AG09309 (cell line): ENCODE measurements at places on chromosomes 4 and X.

DNA sequence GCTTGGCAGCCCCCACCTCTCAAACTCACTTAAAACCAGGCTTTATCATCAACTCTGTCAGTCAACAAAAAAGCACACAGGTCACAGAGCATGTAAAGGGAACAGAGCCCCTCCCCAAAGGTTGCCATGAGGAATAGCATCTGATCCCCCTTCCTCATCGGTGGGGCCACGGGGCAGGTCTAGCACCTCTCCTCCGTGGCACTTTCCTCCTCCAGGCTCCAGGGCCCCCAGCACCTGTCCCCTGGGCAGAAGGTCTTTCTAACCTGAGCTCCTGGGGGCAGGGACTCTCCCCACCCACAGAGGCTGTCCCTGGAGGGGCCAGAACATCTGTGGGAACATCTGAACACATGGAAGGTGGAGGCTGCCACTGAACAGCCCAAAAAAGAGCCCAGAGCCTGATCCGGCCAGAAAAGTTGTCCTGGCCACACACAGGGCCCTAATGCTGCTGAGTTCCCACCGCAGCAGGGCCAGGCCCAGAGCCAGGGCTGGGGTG lies 65.7 kb downstream of the ZFYVE28 start:
- no peak for DNase-seq

DNA sequence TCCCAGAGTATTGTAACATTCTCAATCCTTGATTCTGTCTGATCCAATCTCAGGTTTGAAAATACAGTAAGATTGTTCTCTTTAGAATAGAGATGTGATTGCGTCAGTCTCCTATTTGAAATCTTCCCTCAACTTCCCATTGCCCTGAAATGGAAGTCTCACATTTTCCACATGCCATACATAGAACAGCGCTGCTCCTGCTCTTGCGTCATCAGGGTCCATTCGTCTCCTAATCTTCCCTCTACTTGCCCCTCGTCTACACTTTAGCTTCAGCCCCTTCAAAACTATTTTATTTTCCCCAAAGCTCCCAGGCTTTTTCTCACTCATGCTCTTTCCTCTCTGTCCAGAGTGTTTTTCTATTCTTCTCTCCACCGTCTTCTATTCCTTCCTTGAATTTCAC lies 301.7 kb upstream of the MAGEB2 start:
- DNase-seq: no peak

- DNase-seq: no peak
Measured at GRCh38 chr4:2500547-2500946, 31.6 kb downstream of the RNF4 start.

DNA sequence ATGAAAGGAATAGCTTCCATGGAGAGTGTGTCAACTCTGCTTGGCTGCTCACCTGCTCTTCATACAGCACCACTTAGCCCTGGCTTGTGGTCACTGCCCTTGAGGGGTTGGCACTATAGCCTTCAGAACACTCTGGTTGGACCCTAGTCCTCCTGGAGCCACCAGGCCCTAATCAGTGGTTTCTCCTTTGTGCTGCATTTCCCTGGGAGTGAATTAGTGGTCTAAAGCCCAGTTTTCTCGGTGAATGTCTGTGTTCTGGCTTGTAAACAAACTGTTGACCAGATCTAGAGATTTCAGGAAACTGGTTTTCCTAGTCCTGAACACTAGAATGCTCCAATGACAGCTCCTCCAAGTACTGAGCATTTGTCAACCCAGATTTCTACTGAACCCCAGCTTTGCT lies 28.6 kb upstream of the TMEM154 start:
- no peak for DNase-seq

DNA sequence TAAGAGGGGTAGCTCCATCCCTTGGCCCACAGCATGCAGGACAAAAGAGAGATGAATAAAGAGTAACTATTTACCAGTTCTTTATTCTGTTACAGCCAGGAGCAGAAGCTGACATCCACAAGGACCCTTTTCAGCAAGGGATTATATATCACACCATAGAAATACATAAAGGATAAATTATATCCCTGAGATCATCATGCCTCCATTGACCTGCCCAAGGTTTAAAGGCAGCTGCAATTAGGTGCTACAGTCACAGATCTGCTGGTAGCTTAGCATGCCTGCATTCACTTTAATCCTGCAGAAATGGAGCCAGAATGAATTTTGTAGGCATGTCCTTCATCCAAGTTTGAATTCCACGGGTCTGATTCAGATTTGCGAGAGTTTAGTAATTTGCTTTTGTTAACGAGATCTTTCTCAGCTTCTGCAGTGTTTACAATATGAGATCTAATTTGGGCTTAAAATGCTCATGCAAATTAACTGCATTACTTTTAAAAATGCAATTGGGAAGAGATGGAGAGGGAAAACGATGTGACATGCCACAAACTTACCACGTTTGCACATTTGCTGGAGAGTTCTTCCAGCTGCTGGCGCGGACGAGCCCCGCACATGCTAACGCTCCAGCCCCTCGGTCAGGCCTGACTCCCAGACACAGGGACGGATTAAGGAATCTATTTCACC lies 327.0 kb upstream of the NOCT start:
- no peak for DNase-seq

- no peak for DNase-seq
Measured at GRCh38 chr4:103011378-103012025, 8.0 kb downstream of the SLC9B1 start.

GRCh38 chr4:3294401-3295241 lies 1.8 kb downstream of the RGS12 start:
- DNase-seq: no peak

GRCh38 chrX:44080083-44080482 lies 106.9 kb upstream of the NDP start:
- no peak for DNase-seq

DNA sequence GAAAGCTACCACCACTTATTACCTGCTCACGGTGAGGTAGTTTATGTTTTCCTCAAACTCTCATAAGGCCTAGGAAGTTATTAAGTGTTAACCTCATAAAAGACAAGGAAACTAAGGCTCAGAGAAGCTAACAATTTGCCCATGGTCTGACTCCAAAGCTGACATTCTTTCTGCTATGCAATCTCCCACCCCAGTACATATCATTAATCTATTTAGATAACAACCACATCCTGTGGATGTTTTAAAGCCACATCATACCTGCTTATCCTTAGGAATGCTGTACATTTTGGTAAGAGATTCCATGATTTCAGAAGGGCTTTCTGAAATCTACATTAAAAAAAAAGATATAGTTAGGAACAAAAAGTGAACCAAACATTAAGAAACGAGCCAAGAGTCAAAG lies 55.4 kb downstream of the HUWE1 start:
- DNase-seq: no peak

- no peak for DNase-seq
Measured at GRCh38 chr4:98784947-98785706, 126.7 kb upstream of the TSPAN5 start.

DNA sequence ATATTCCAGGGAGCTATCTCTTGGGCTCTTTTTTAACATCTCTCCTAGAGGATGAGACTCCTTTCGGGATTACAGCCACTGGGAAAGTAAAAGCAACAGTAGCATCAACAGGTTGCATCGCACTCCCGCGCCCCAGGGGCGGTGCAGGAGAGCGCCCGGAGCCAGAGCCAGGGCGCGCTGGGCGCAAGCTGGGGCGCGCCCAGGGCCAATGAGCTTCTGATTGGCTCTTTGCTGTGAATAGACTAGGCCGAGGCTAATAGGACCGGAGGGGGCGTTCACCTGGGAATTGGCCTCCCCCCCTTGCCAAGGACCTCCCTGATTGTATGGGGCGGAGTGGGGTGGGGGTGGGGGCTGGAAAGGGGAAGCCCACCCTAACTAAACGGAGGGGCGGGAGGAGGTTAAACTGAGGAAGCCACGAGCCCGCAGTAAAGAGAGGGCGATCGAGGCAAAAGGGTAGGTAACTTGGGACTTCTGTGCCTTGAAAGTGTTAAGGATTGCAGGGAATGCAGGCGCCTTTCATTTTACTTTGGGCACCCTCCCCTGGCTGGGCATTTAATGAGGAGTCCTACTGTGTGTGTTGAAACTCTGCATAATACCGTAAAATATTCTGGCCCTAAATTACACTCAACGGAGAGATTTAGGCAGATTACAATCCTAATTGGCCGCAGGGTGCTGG lies 1.1 kb upstream of the ATOH1 start:
- DNase-seq: no peak

- DNase-seq: no peak
Measured at GRCh38 chrX:70084592-70085240, 22.5 kb downstream of the OTUD6A start.

DNA sequence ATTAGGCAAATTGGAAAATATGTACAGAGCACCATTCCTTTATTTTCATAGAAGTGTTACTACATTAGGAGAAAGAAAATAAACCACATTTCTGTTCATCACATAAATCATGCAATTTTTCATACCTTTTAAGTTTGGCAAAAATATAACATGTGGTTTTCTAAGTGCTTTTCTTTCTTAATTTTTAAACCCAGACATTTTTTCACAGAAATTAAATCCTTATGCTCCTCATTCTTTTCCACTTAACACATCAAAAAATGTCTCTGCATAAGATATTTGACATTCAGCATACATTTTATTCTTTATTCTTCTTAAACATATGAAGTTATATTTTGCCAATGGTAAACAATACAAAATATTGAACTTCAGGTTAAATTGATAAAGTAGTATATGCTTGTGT lies 826.6 kb upstream of the SLIT2 start:
- no peak for DNase-seq

GRCh38 chrX:30975467-30975866 lies 86.4 kb upstream of the TAB3 start:
- no peak for DNase-seq

DNA sequence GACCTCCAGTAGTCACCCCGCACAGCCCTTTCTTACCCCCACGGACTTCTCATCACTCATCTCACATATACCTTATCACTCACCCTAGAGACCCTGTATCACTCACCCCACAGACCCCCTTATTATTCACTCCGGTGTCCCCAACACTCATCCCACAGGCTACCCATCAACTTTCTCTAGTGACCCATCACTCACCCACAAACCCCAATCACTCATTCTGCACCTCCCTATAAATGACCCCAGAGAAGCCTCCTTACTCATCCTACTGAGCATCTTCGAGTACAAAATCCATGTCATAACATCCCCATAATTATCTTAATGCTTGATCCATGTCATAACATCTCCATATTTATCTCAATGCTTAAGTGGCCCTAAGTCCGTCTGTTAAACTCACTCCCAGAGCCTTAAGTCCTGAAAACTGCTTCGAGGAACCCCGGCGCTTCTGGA lies 934 bp downstream of the ZNF41 start:
- DNase-seq: no peak

- no peak for DNase-seq
Measured at GRCh38 chr4:152102436-152103000, 341.7 kb upstream of the GATB start.

GRCh38 chr4:178595500-178596138 lies 1153.4 kb upstream of the AGA start:
- no peak for DNase-seq

GRCh38 chrX:42691196-42691595 lies 86.8 kb downstream of the PPP1R2C start:
- DNase-seq: no peak

DNA sequence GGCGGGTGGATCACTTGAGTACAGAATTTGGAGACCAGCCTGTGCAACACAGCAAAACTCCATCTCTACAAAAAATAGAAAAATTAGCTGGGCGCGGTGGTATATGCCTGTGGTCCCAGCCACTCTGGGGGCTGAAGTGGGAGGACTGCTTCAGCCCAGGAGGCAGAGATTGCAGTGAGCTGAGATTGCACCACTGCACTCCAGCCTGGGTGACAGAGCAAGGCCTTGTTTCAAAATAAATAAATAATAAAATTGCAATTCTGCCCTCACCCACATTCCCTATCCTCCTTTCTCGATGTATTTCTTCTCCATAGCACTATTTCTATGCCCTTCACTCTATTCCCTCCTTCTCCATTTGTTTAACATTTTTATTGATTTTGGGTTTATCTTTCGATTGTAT lies 8.7 kb upstream of the SLAIN2 start:
- DNase-seq: no peak

GRCh38 chr4:136505020-136505419 lies 1027.3 kb downstream of the PCDH18 start:
- DNase-seq: no peak

DNA sequence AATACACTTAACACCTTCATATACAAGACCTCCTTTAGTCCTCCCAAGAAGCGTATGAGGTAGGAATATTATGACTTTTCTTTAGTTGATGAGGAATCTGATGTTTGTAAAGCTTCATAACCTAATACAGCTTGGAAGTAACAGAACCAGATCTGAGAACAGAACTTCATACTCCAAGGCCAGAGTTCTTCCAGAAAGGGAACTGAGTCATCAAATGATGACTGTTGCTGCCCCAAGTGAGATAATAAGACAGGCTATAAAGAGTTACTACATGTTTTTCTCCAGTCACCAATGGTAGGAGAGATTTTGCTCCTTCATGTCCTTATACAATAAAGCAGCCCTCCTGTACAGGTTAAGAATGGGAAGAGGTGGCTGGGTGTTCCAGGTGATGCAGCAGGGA lies 74.3 kb upstream of the ANXA3 start:
- peak; percentile 17 for DNase-seq

GRCh38 chrX:15405846-15406245 lies 21.6 kb upstream of the VEGFD start:
- no peak for DNase-seq

GRCh38 chrX:150693725-150694574 lies 754 bp downstream of the MTMR1 start:
- peak; percentile 56 for DNase-seq

DNA sequence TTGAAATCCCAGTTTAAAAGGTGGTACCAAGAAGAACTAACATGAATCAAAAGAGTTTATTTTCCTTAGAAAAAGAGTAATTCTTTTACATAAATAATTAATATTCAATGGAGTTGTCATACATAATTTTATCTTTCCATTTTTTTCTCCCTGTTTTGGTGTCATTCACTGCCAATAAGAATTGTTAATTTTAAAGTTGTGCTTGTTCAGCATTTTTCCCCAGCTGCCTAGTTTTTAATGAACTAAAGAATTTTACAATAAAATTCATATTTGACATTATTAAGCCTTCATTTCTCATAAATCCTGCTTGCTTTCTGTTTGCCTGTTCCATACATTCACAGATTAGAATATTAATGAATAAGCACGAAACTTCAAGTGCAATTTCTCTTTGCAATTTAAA lies 393.6 kb downstream of the GRXCR1 start:
- DNase-seq: no peak

DNA sequence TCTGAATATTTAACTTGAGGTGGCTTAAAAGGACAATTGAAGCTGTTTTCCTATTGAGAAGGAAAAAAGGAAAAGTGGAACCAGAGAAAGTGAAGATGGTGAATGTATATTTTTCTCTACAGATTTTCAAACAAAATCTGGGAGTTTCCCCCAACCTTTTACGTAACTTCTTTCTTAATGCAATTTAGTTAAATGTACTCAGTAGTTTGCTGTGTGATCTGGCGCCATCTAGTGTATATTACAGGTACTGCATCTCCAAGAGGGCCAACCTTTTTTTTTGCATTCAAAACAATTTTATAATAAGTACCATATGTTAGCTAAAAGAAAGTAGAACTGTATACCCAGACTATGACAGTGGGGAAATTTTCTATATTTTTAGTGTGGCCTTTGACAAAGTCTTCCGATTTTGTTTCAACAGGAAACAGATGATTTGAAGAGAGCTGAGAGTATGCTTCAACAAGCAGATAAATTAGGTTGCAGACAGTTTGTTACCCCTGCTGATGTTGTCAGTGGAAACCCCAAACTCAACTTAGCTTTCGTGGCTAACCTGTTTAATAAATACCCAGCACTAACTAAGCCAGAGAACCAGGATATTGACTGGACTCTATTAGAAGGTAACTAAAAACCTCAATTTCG lies 82.0 kb downstream of the PLS3 start:
- DNase-seq: peak; percentile 48

- no peak for DNase-seq
Measured at GRCh38 chr4:41155194-41155830, 59.0 kb downstream of the APBB2 start.
